ENCODE measurements at places on chromosomes 13 and 19.

DNA sequence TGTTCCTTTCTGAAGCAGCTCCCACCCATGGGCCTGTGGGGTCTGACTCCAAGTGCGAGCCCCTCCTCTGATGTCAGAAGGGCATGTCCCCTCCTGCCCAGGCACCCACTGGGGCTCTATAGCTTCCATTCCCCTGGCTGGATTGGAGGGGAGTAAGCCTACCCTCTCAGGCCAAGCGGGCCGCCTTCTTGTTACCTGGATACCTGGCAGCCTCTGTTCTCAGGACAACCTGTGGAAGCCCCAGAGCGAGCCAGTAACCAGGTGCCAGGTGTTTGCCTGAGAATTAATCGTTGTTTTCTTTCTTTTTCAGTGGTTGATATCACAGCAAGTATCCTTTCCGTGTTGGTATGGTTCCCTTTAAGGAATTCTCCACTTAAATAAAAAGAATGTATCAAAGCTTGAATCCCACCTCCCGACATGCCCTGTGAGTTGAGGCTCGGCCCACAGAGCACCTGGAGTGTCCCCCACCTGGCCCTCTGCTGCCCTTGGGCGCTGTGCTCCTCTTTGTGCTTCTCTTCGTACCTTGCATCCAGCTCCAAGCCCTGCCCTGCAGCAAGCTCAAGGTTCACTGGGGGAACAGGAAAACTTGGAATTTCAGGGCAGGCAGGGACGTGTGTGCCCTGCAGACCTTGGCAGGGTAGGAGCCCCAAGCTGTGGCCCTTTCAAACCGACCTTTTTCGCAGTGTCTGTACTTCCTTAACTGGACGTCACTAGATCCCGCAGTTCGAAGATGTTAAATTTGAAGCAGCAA lies 15.0 kb downstream of the MAU2 start:
- no peak for DNase-seq

DNA sequence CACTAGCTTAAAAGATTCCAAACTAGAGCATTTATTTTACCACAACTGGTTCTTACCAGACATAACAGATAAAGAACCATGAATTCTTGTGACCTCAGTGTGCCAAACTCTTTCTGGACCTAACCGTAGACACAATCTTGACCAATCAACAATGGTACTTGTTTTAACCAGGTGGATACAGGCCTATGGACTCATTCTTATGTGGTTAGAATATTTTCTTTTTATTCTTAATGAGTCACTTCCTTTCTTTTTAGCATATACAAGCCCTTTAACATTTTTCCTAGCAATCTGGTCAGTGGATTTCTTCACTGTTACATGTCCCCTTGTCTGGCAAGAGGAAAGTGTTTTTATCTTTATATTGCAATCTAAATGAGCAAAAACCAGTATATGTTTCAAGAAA lies 792.1 kb upstream of the SPRY2 start:
- DNase-seq = no peak

DNA sequence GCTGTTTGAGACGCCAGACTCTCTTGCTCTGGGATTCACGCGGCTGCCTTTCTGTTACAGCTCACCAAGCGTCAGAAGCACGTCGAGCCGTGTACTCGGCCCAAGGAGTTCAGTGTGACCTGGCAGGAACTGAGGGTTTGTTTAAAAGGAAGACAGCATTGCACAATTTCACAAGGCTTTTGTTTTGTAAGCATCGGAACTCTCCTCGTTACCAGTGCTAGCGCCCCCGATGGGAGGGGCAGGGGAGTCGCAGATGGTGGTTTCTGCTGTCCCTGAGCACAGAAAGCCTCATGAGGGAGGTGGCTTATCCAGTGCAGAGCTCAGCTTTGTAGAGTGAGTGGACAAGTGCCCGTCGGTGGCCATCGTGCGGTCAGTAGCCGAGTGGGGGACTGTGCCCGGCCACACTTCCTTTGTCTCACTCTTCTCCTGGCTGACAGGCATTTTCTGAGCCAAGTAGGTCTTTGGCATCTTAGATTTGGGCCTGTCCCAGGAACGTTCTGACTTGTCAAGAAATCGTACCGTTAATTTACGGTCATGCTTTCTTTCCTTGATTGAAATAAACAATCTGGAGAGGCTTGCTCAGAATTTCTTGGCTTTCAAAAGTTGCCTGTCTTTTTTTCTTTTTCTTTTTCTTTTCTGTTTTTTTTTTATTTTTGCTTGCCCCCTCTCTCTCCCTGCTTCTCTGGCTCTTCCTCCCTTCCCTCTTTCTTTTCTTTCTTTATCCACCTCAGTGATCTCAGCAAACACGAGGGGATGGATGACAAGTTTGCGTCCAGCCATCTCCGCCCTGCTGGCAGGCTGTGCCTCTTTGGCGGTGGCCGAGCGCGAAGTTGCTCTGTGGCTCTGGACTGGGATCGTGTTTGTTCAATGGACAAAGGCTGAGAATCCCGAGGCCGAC lies 7.7 kb downstream of the KDM4B start:
- no peak for DNase-seq

- DNase-seq = no peak
Measured at GRCh38 chr19:33825556-33825955, 28.9 kb downstream of the KCTD15 start.

GRCh38 chr13:36998624-36999041 lies 507 bp downstream of the ALG5 start:
- no peak for DNase-seq

DNA sequence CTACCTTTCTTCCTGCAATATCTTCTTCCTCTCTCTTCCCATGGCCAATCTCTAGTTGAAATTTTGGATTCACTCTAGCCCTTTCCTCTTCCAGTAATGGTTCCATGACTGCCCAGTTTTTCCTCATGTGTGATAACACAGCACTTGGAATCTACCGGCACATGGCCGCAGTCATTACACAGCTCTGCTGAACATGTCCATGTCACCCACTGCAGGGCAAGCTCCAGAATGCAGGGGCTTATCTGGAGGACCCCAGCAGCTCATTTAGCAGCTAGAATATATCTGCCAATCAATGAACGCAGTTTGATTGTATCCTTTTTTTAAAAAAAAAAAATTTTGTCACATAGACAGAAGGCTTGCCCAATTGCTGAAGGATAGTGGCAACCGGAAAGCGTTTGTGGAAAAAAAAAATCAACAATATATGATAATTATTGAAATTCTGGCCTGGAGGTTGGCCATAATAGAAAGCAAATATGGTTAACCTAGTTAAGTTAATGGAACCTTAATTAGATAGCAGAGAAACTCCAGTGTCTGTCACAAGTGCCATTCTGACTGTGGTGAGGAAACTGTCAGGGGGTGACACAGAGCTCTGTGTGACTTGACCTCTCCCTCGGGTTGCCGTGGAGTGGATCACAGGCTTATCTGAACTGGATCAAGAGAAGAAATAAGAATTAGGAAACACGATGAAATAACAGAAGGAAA lies 426.7 kb downstream of the LIG4 start:
- no peak for DNase-seq

DNA sequence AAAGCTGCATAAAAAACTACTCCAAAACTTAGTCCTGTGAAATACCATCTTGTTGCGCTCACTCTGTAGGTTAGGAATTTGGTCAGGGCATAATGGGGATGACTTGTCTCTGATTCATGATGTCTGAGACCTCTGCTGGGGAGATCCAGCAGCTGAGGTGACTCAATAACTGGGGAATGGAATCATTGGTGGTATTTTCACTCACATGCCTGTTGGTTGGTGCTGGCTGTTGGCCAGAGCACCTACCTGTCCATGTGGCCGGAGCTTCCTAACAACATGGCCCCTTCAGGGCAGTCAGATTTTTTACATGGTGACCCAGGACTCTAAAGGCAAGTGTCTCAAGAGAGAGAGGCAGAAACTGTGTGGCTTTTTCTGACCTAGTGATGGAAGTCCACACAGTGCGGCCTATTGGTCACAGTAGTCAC lies 7.4 kb upstream of the ESD start:
- no peak for DNase-seq

- DNase-seq = no peak
Measured at GRCh38 chr13:43472980-43473379, 313.8 kb downstream of the ENOX1 start.

- DNase-seq = no peak
Measured at GRCh38 chr13:112985803-112986408, 16.9 kb downstream of the MCF2L start.

- no peak for DNase-seq
Measured at GRCh38 chr19:9309974-9310446, 372 bp upstream of the ZNF699 start.

GRCh38 chr19:5580161-5580571 lies 12.4 kb upstream of the TINCR start:
- no peak for DNase-seq

- DNase-seq = no peak
Measured at GRCh38 chr13:111532111-111532510, 211.7 kb downstream of the TEX29 start.

GRCh38 chr13:36986462-36987240 lies 12.5 kb downstream of the ALG5 start:
- no peak for DNase-seq

DNA sequence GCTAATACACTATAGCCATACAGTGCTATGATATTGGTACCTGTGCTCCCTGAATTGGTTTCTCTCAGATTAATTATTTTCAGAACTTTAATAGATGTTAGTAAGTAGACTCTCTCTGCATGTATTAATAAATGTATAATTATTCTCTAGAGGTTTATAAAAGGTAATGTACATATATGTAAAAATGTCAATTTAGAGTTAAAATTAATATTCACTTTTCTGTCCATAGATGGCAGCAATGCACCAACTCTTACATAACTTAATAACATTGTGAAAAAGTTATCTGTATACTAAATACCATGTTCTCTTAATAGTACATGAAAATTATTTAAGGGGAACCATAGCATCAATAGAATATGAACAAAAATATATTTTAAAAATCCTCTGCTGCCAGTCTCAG lies 515.0 kb upstream of the KLHL1 start:
- DNase-seq = no peak

DNA sequence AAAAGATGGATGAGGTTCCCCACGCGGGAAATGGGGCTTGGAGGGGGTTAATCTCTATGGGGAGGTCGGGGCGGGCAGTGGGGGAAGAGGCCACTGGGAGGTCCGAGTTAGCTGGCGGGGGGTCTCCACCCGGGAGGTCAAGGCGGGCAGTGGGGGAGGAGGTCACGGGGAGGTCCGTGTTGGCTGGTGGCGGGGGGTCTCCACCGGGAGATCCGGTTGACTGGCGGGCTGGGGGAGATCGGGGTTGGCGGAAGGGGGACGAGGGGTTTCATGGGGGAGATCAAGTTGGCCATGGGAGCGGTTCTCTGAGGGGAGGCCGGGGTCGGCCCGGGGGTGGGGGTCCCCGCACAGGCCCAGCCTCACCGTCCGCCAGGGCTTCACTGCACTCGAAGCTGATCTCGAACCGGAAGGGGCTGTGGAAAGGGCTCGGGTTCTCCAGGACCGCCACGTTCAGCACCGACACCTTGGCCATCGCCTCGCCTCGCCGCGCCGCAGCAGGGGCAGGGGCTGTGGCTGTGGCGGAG lies 342 bp downstream of the ASF1B start:
- DNase-seq = no peak

- DNase-seq = no peak
Measured at GRCh38 chr13:68358294-68358705, 1128.2 kb upstream of the PCDH9 start.

DNA sequence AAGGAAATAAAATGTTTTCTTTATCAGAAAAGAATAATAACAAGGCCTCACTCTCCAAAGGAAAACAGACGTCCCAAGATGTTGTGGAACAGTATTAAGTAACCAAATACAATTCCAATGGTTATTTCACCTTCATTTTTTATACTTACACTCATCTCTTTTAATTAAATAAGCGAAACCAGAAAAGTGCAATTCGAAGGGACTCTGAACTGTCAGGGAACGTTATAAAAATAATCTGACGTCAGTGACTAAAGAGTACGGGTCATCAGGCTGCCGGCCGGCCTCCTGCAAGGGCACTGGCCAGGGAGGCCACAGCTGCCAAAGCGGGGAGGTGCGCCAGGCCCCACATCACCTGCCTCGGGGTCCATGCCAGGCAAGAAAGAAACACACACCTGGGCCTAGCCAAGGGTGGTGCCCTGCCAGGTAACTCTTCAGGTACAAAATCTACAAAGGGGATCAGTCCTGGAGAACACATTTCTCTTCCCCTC lies 61.2 kb downstream of the CDADC1 start:
- DNase-seq = no peak

DNA sequence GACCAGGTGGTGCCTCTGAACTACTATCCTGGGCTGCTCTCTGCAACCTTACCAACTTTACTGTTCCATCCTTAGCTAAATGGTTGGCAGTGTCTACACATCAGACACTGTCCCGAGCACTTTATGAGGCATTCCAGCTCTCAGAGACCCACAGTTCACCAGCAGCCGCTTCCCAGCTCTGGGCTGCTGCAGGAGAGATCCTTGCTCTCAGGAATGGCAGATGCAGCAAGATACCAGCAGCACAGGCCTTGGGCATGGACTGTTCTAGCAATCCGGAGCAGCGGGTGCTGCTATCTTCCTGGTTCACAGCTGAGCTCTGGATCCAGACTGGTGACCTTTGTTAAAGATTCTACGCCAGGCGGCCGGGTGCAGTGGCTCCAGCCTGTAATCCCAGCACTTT lies 3.3 kb upstream of the LPAR2 start:
- no peak for DNase-seq

- no peak for DNase-seq
Measured at GRCh38 chr13:102709536-102709935, 14.7 kb upstream of the METTL21C start.

- no peak for DNase-seq
Measured at GRCh38 chr13:65456150-65456912, 1773.8 kb downstream of the PCDH9 start.

DNA sequence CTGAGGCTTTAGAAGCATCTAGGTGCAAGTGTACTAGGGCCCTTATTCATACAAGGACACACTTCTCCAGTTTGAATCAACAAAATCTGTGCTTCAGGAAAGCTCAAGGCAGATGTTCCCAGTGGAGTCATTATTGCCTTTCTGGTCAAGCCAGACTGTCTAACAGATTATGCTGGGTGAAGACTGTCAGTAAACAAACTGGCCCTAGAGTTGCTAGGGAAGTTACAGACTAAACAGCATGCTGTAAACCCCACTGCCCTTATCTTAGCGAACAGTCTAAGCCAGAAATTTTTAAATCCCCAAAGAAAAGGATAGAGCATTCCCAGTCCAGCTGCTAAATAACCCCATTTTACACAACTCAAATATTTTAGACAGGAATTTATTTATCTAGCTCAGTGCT lies 1701.3 kb upstream of the PRR20A start:
- no peak for DNase-seq

DNA sequence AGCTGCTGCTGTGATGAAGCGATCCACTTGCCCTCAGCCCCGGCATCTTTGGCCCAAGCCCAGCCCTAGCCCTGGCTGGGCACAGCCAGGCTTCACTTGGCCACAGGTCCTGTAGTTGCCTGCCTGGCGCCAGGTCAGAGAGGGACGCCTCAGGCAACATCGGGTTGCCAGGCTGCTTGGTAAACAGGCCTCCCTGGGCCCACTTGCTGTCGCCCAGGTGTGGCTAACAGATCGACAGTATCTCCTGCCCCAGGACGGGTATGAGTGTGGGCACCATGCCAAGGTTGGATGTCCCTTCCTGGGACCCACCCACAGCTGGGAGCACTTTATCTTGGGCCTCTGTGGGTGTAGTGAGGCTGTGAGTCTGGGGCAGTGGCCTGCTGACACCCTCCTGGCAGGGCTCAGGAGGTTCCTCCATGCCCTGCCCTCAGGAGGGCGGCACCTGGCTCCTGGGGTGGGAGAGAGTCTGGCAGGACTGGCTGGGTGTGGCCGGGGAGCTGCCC lies 27.8 kb downstream of the CARM1 start:
- no peak for DNase-seq
